Large intestine (tissue), 12 donors: ENCODE measurements at places on chromosomes 5 and 9. TPM values are rescaled to one million over a fixed set of nuclear protein-coding genes. Genes with fewer than 3 reads are reported as not detected.

DNA sequence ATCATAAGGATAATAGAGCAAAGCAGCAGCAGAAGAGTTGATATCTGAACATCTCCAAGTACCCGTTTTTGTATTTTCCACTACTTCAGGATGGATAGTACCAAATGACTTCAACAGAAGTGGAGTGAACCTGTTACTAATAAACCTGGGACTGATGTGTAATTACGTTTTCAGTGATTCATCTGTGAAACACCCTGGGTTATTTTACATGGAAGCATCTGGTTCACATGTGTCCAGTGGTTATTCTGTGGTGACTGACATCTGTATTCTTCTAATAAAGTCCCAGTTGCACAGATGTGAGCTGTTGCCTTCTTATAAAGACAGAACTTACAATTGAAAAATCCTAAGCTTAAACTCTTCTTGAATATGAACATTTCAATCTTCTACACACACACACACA lies 139.7 kb upstream of the VCAN start:
- H3K27me3 ChIP-seq = no peaks in the 10 kb centered on the region
- H3K36me3 ChIP-seq = no peaks in the 10 kb centered on the region

DNA sequence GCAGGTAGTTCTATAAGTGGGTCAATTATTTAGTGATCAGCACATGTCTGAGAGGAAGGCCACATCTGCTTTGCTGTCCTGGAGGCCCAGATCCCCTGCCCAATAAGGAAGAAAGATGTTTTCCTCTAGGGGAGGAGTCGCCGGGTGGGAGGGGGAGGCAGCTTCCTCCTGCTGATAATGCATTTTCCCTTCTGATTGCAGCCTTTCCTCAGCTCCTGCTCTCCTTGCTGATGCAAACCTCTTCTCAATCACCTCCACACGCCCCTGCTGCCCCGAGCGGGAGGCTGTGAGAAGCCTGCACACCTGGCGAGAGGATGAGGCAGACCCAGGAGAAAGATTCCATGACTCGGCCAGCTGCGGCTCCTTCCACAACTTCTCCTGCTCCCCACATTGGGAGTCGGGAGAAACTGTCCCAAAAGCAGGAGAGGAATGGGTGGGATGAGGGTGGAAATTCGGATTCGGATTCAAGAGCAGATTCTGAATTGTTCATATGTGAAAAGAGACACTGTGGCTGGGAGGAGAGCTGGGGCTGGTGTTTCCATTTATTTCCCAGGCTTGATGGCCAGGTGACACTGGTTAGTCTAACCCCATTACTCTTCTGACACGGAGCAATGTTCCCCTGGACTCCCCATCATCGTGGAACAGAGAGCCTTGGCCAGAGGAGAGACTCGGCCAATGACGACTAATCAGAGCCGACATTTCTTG lies 6.8 kb upstream of the NTNG2 start:
- H3K36me3 ChIP-seq = no peaks in the 10 kb centered on the region
- H3K4me1 ChIP-seq = no peaks in the 10 kb centered on the region
- no peak for DNase-seq
- no peak overlapping the region for H3K27ac ChIP-seq
- H3K27me3 ChIP-seq = peaks cover 77% of the 10 kb centered on the region

- H3K4me3 ChIP-seq = peak overlapping the region; percentile 19
- H3K4me1 ChIP-seq = no peaks in the 10 kb centered on the region
- no peaks in the 10 kb centered on the region for H3K36me3 ChIP-seq
- peak; percentile 65 for DNase-seq
- no peak overlapping the region for H3K27ac ChIP-seq
- peaks cover 23% of the 10 kb centered on the region for H3K27me3 ChIP-seq
Observed at GRCh38 chr9:63816751-63817621, 1468.0 kb downstream of the FOXD4L5 start.

DNA sequence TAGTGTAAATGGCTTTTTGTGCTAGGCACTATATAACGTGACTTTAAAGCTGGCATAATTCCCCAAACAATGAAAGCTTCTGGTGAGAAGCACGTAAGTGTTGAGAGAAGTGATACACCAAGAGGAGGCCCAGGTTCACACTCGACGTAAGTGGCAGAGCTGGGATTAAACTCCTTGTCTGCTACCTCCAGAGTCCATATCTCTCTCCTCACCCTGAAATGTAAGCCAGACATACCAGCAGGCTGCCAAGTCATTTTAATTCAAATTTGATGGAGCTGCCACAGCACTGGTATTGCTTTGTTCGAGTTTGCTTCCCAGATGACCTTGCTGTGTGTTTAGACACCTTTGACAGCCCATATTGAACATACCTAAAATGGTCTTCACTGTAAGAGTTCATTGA lies 319.7 kb downstream of the GLIS3 start:
- H3K27me3 ChIP-seq = no peaks in the 10 kb centered on the region
- H3K27ac ChIP-seq = no peak overlapping the region
- H3K4me3 ChIP-seq = no peak overlapping the region

GRCh38 chr9:16328349-16328748 lies 542.1 kb downstream of the BNC2 start:
- H3K27ac ChIP-seq = no peak overlapping the region
- H3K36me3 ChIP-seq = no peaks in the 10 kb centered on the region
- no peaks in the 10 kb centered on the region for H3K27me3 ChIP-seq
- DNase-seq = no peak

DNA sequence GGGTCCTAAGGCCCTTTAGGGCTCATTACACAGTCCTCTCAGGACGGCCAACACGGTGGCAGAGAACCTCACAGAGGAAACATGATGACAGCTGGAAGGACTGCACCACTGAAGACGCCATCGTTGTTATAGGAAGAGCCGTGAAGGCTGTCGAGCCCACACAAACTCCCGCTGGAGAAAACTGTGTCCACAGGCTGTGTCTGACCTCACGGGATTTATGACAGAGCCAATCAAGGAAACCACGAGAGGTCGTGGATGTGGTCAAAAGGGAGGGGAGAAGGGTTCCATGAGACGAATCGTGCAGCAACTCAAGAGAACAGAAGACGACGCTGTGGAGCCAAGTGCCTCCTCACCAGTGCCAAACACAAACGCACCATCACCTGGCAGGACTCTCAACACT lies 12.2 kb downstream of the QSOX2 start:
- H3K27me3 ChIP-seq = no peaks in the 10 kb centered on the region
- no peak overlapping the region for H3K27ac ChIP-seq
- no peaks in the 10 kb centered on the region for H3K4me1 ChIP-seq
- DNase-seq = no peak
- no peak overlapping the region for H3K4me3 ChIP-seq

- H3K4me3 ChIP-seq = peak within 1 kb of the TSS; percentile 38
- no peak within 1 kb of the TSS for H3K27ac ChIP-seq
- DNase-seq = peak; percentile 9
- H3K4me1 ChIP-seq = peaks cover 8% of the 10 kb centered on the region
Observed at GRCh38 chr5:168528521-168529373, at the start of gene FBLL1. Gene FBLL1 (plus strand): TSS chr5:168529305. CDS start chr5:168529505, 200 bp downstream.

ADAMTS2 gene
- polyA plus RNA-seq = 5.9 TPM

ITGA1 gene
- 30.8 TPM for polyA plus RNA-seq

PDCD1LG2 gene
- polyA plus RNA-seq = 0.60 TPM
